ENCODE measurements at places on chromosomes 4 and X.

GRCh38 chr4:128775477-128775876, 34.0 kb upstream of the JADE1 start:
- DNase-seq = no peak

DNA sequence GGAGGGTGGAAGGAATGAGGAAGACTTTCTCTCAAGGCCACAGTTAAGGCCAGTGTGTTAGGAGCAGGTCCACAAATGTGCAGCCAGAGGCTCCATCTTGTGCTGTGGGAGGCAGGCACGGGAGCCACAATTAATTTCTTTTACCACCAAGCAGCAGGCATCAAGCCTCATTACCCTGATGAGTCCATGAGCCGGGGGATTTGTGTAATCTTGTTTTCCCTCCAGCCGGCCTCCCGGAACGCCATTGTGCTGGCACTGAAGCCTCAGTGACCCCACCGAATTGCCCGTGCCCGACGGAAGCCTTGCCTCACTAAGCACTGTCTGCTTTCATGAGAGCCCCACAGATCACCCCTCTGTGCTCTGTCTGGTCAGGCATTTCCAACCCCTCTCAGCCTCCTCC, 154.7 kb upstream of the STX18 start:
- no peak for DNase-seq

DNA sequence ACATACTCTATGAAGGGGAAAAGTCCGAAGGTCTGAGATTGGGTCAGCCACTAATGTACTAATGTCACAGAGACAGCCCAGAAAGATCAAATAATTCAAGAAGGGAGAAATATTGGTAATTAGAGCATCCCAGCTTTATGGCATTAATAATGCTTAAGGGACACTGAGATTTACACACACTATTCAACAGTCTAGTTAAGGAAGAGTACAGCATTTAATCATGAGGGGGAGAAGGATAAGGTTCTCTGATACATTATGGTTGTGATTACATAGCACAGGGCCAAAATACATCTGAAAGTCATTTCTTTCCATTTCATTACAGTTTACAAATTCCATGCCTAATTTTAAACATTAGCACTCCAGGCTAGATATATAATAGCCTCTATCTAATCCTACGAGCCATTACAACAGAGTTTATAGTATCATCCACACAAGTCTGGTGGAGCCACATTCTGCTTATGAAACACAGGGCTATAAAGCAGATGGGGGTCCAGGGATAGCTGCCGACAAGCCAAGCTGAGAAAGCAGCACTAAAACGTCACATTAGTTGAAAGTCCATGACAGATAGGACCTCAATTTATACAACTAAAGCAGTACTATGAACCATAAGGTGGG, 108.0 kb upstream of the GRIA3 start:
- no peak for DNase-seq

- no peak for DNase-seq
Measured at GRCh38 chr4:105587841-105588240, 35.4 kb downstream of the ARHGEF38 start.

- peak; percentile 33 for DNase-seq
Measured at GRCh38 chrX:23694606-23695005, 27.3 kb downstream of the PRDX4 start.

GRCh38 chrX:22095286-22095685, 63.2 kb downstream of the PHEX start:
- no peak for DNase-seq

DNA sequence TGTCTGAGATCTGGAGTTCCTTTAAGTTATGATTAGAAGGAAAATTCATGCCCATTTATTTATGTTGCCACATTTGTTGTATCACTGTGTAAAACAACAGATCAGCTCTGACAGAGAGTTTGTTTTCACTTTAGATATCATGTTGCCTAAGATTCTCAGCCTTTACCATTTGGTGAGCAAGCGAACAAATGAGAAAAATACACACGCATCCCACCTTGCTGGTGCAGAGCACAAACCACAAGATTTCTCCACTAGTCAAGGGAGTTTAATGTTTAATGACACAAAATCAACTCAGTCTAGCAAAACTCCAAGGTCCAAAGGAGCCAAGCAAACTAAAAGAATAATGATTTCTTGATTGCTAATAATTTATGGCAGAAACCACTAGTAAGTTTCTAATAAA, 27.7 kb downstream of the FGF5 start:
- no peak for DNase-seq

DNA sequence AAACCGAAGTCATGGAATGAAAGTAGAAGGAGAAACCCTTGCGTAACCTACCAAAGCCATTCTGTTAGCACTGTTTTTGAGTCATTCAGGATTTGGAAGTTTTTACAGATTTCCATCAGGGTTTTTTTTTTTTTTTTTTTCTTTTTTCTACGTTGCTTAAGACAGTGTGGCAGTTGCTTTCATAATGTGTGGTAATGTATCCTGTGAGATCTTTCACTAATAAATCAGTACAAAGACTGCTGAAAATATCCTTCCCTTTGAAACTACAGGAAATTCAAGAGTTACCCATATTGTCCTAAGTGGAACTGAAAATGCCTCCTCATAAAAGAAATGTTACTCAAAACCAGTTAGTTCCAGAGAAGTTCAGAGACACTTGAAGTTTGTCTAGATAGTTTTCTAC, 137.8 kb downstream of the RAPGEF2 start:
- DNase-seq = no peak

DNA sequence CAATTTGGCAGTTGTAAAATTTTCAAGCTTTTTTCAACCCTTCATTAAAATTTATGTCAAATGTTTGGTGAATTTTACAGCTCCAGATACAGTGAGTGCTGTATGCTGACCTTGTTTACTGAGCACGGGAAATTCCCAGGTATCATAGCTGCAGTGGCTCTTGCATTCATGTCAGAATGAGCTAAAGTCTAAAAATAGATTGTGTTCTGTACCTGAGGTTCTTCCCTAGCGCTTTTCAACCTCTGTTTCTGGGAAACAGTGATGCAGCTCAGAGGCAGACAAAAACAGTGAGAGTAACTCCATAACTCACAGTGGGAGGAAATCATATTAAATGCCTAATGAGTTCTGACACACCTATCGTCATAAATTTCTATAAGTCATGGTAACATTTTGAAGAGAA, 393.8 kb upstream of the GNPDA2 start:
- DNase-seq = no peak

DNA sequence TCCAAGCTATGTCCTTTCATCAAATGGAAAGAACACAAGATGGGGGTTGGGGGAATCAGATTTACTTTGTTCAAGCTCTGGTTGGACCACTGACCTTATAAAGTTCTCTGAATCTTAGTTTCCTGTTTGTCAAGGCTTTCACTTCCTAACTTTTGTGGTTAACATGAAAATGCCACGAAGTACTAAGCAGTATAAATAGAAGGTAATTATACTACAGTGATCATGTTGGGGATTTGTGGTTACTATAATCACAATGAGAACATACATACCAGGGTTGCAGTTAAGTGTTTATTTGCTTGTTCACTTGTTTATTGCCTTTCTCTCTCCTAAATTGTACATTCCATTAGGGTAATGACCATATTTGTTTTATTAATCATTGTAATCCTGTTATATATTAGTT, 53.2 kb downstream of the SPRY1 start:
- DNase-seq = no peak

GRCh38 chr4:98584265-98584664, 74.1 kb downstream of the TSPAN5 start:
- DNase-seq = no peak

DNA sequence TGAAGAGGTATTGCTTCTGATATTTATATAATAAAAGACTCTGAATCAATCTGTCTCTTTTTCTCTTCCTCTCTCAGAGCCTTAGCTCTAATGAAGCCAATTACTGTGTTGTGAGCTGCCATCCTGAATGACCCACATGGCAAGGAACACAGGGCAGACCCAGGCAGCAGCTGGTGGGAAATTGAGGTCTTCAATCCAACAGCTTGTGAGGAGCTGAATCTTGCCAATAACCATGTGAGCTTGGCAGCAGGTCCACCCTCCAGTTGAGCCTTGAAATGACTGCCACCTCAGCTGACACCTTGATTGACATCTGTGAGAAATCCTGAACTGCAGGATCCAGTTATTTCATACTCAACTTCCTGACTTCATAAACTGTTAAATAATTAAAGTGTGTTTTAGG, 149.4 kb downstream of the NDST4 start:
- DNase-seq = no peak

DNA sequence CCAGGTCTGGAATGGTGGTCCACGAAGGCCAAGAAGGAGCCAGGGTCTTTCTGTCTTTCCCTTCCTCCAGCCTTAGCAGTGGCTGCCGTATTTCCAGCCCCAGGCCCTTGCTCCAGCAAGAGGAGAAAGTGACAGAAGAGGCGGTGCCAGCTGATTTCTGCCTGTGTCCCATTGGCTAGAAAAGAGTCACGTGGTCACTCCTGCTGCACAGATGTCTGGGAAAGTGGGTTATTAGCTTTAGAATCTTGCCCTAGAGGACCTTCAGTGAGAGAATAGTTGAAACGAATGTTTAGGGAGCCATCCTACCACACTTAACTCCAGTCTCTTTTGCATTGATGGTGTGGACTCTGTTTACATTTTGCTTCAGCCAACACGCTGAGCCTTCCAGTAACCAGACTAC, 99.3 kb upstream of the BCOR start:
- DNase-seq = no peak

- no peak for DNase-seq
Measured at GRCh38 chrX:24550166-24550565, 85.1 kb downstream of the PDK3 start.

GRCh38 chrX:74835566-74835965, 89.7 kb downstream of the NEXMIF start:
- no peak for DNase-seq

DNA sequence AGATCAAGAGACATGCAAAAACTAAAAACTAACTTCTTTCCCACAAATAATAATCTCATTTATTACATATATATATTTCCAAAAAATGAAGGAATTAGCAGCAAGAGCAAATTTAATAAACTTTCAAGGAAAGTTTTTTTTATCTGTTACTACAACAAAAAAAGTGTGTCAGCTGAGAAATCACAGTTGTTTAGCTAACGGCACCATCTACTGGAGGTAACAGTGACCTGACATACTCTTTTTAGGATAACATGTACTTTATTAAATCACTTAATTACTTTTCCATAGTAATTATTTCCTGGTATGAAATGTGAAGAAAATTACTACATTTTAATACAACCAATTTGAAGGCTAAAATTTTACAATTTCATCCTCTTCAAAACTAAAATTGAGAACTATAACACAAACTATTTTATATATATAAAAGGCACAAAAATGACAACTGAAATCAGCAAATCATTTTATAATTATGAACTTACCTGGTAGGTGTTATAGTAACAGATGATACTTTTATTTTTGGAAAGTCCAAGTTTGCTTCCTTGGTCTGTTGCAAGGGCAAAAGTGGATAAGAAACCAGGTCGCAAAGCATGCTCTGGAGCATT, 9.1 kb downstream of the LAMTOR3 start:
- no peak for DNase-seq

GRCh38 chr4:17030543-17030942, 132.1 kb upstream of the LDB2 start:
- no peak for DNase-seq

GRCh38 chr4:38803833-38804653, 548 bp downstream of the TLR1 start:
- no peak for DNase-seq

DNA sequence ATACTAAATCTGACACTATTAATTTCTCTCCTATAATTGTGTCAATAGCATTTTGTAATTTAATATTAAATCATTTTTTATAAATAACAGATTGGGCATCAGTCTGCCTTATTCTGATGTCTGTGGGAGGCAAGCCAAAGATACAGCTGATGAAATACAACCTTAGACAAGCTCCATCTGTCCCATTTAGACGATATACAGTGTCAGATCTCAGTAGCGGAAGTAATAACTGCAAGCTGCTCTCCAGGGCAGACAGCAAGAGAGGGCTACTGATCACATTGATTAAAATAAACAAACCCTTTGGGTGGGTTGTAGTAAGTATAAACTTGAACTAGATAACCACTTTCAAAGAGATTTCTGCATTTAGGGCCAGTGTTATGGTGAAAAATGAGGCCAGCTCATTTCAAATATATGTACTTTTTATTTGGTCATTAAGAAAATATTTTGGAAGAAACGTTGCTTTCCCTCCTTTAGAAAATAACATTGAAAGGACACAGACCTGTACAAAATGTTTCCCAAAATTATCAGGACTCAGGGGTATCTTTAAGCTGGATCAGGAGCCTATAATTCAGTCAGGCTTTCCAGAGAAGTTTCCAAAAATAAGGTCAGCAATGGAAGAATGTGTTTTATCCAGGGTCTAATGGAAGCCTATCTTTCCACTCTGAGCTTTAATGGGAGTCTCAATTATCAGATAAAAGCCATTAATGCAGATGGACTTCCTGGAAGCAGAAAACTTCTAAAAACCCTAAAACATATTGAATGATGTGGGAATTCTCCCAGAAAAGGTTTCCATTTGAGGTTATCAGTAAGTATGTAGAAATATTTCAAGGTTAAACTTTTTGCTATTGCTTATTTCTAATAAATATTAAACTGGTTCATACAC, 1028.8 kb upstream of the IGFBP7 start:
- no peak for DNase-seq

- no peak for DNase-seq
Measured at GRCh38 chr4:122903766-122904288, 18.6 kb downstream of the NUDT6 start.

Data from activated CD8-positive, alpha-beta memory T cell treated with anti-CD3 and anti-CD28 coated beads, Interleukin-2, amount 50 U/mL, for 4 hours (primary cell).